Right ventricle myocardium inferior (tissue), 1 donor: ENCODE measurements at places on chromosomes 2 and 18. TPM values are rescaled to one million over a fixed set of nuclear protein-coding genes. Genes with fewer than 3 reads are reported as not detected.

Gene MYO5B
- 0.89 TPM for total RNA-seq

Gene KCNG2
- not detected for total RNA-seq

Gene SIX3
- not detected for total RNA-seq

Gene SERPINB7
- total RNA-seq, result not detected

Gene ALPI
- not detected for total RNA-seq

Gene ACAA2
- total RNA-seq, result 441 TPM

Gene SIX2
- total RNA-seq, result 0.65 TPM

Gene GKN1
- not detected for total RNA-seq

Gene ALLC
- total RNA-seq, result not detected

Gene MAB21L4
- not detected for total RNA-seq

Gene FN1
- 92.2 TPM for total RNA-seq

Gene RNU2-63P
- not detected for total RNA-seq

Gene CCDC74A
- total RNA-seq, result 0.65 TPM

Gene AQP12B
- total RNA-seq, result not detected

Gene PLCL1
- 96.2 TPM for total RNA-seq

Gene GREB1L
- total RNA-seq, result 6.4 TPM

Gene PFN4
- 0.32 TPM for total RNA-seq

Gene PROC
- total RNA-seq, result not detected

Gene DPYSL5
- total RNA-seq, result not detected

Gene ADRA2B
- 6.9 TPM for total RNA-seq

Gene SLC14A1
- total RNA-seq, result 24.9 TPM

Gene SLC4A3
- total RNA-seq, result 445 TPM

Gene LAPTM4A
- 242 TPM for total RNA-seq

Gene FSIP2
- 0.11 TPM for total RNA-seq

Gene SCN2A
- total RNA-seq, result 0.16 TPM

Gene SFTPB
- 0.19 TPM for total RNA-seq

Gene VSNL1
- total RNA-seq, result 10.4 TPM

Gene CFAP210
- total RNA-seq, result 0.11 TPM

Gene SLC4A5
- 1.1 TPM for total RNA-seq

Gene AKAIN1
- not detected for total RNA-seq

Gene UGT1A6
- not detected for total RNA-seq

Gene IMP4
- total RNA-seq, result 63.7 TPM

Gene AQP4
- total RNA-seq, result 24.6 TPM

Gene HNMT
- 13.0 TPM for total RNA-seq

Gene PIEZO2
- 0.11 TPM for total RNA-seq

Gene ALK
- total RNA-seq, result 0.08 TPM
